ENCODE measurements at places on chromosomes 11 and 22.

- DNase-seq: no peak
Measured at GRCh38 chr11:24134879-24135589, 361.8 kb upstream of the LUZP2 start.

DNA sequence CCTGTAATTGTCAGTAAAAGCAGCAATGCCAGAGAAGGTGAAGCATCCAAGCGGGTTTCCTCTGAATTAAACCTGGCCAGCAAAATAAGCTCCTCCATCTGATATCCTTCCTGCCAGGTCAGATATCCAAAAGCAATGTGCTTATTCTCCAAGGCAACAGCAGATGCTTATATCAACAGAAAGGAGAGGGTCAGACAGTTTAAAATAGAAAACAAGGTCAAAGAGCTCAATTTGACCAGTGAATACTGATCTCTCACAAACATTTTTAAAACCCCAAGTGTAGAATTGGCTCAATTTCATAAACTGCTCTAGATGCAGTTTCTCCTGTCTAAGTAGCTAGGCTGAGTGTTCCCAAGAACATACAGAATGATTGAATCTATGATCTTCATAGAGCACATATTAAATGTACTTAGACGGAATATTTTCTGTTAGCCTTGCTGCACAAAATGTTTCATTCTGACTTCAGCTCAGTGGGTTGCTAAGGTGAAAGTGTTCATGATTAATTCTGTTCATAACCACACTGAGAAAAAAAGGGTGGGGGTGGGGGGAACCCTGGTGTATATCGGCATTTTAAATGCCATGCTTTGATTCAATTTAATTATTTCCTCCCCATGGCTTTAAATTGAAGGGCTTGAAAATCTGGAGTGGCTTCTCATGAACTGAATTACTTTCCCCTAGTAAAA is 174.2 kb upstream of the ARHGAP20 start:
- DNase-seq: no peak

DNA sequence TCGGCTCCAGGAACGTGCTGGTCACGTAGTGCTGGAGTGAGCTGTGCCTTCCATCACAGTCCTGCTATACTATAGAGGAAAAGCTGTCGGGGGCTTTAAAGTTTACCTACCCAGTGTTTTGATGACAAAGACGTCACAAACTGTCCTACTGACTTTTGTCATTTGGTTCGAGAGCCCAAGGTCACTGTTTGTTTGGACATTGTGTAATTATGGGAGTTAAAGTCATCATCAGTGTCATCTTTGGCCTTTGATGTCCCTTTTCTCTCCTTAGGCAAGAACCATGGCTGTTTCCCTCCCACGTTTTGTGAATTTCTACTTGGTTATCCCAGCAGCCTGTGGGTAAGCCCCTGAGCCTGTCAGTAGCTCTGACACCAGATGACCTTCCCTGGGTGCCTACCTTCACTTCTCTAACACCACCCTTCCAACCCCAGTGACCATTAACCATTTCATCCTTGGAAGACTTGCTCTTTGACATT is 59.3 kb downstream of the SLC1A2 start:
- DNase-seq: no peak

GRCh38 chr11:128716661-128717210 is 22.9 kb downstream of the FLI1 start:
- DNase-seq: no peak

GRCh38 chr11:119835753-119836152 is 106.8 kb upstream of the NECTIN1 start:
- no peak for DNase-seq

- DNase-seq: no peak
Measured at GRCh38 chr11:125946712-125947418, 1.0 kb downstream of the VSIG10L2 start.

Measured in immature natural killer cell (primary cell).